ENCODE measurements at places on chromosomes 5 and 9.

DNA sequence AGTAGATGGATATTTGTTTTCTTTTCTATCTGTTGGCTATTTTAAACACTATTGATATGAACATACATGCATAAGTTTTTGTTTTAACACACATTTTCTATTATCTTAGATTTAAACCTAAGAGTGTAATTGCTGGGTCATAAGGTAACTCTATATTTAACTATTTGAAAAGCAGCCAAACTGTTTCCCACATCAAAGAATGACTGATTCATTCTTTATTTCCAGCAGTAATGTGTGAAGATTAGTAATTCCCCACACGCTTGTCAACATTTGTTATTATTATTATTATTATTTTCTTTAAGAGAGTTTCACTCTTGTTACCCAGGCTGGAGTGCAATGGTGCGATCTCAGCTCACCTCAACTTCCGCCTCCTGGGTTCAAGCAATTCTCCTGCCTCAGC, 1495.8 kb downstream of the EFNA5 start:
- DNase-seq = no peak

DNA sequence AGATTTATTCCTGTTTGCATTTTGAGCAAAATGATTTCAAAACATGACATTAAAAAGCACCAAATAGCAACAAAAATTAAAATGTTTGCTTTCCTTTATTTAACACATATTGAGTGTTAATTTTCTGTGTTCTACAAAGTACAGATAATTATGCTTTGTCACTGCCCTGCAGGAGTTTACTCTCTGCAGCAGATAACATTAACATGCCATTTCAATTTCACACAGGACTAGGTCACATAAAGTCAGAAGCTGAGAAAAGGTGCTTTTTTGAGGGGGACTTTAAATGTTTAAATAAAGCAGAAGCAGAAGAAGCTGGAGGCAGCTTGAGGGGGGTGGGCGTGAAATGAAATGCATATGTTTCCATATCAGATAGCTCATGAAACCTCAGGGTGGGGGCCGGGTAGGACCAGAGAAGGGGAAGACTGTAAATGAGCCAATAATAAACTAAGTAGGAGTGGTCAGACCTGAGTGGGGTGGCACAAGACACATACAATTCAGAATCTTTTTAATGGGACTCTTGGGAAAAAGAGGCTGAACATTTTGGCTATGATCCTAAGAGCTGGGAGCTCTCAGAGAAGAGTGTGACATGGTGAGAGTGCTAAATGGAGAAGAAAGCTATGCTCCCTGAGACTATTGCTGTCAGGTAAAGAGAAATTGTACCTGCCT, 387.5 kb downstream of the FAM170A start:
- no peak for DNase-seq

GRCh38 chr5:90440644-90441043, 31.1 kb upstream of the CETN3 start:
- DNase-seq = no peak

- DNase-seq = no peak
Measured at GRCh38 chr5:105782501-105782900, 1888.2 kb downstream of the EFNA5 start.

- DNase-seq = no peak
Measured at GRCh38 chr5:53084546-53085255, 24.9 kb downstream of the MOCS2 start.

- DNase-seq = no peak
Measured at GRCh38 chr5:127741412-127741811, 38.2 kb downstream of the CCDC192 start.

DNA sequence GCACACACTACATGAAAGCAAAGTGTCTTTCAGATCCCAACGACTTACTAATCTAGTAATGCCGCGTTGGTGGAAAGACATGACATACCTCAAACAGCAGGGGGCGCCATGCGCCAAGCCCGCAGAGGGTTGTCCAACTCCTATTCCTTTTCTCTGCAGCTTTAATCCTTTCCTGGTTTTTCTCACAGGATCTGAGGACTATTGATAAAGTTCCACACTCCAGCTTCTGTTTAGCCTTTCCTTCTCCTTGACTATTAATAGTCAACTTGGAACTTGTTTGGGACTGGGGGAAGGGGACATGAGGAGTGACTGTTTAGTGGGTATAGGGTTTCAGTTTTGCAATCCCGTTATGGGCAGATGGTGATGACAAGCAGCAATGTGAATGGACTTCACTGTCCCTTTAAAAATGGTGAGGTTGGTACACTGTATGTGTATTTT, 62.9 kb downstream of the OTULIN start:
- DNase-seq = peak; percentile 67

DNA sequence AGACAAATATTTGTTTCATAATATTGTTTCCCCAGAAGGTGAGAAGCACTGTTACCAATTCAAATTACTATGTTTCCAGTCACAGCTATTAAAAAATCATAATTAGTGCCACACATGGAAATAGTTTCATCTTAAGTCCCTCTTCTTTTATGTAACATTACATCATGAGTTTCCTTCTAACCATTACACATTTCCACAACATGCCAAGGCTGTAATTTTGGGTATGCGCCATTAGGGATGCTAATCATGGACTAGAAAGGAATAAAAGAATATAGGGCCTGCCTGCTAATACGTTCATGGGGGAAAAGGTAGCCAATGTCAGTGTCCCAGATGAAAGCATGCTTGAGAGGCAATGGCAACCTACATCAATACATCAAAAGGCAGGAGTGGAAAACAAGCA, 142.5 kb upstream of the LPAR1 start:
- no peak for DNase-seq

All from spinal cord (tissue), 10 donors.